ENCODE measurements at places on chromosomes 3 and 15.

- DNase-seq, result no peak
These were observed 51.0 kb downstream of the CHDH start for GRCh38 chr3:53795176-53795575.

- no peak for DNase-seq
These were observed 13.1 kb downstream of the CCR5AS start for GRCh38 chr3:46393554-46394434.

DNA sequence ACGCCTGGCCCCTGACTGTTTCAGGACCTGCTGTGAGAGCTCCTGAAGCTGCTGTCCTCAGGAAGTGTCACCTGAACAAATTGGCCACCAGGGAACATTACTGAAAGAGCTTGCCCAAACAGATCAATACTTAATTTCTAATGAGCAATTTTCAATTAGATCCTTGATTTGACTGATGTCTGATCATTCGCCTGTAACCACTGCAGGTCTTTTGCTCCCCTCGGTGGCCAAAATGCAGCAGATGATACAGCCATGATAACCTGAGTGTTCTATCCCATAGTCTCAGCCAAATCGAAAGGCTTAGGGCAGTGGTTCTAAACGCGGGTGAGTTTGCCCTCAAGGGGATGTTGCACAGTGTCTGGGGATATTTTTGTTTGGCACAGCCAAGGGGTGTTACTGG, 57.6 kb upstream of the MEX3B start:
- no peak for DNase-seq

DNA sequence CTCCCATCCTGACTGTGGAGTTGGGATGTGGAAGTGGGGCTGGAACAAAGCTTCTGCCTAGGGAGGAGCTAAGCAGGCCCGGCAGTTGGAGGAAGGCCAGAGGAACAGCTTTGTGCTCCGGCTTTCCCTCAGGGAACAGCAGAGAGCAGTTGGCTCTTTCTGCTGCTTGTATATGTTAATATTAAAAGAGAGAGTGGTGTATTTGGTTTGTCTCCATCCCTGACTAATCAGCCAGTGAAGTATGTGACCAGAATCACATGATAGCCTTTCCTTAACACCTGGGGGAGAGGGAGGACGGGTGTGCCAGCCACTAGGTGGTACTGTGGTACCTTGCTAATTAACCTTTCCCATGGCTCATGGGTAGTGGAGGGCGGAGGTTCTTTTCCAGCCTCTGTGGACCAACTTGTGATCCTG, 10.0 kb downstream of the EIF2B5 start:
- DNase-seq, result no peak

DNA sequence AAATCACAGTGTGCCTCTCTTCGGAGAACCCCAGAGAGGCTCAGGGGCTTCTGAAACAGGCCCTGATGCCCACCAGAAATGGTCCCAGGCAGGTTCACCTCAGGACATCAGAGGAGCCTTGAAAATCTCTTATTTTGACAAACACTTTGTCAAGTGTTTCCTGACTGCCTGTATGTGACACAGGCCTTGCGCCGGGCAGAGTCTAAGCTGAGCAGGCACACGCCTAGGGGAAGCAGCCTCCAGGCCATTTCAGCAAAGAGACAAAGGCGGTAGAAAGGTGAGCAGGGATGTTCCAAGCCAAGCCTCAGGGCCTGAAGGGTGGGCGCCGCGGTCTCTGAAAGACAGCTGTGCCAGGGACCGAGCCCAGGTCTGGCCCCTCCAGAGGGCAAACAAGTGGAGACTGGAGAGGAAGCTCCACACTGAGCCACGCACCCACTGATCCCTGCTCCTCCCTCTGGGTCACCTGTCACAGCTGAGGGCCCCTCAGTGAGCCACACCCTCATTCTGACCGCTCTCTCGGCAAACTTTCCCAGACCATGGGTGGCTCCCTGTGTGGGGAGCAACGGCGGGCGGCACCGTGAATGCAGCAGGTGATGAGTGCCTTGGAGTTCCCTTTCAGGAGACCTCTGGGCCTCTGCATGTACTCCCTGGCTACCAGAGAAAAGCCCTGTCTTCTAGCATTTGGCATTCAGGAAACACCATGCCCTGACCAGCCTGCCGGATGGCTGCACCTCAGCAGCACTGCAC, 136.1 kb downstream of the ADAMTS17 start:
- DNase-seq, result no peak

DNA sequence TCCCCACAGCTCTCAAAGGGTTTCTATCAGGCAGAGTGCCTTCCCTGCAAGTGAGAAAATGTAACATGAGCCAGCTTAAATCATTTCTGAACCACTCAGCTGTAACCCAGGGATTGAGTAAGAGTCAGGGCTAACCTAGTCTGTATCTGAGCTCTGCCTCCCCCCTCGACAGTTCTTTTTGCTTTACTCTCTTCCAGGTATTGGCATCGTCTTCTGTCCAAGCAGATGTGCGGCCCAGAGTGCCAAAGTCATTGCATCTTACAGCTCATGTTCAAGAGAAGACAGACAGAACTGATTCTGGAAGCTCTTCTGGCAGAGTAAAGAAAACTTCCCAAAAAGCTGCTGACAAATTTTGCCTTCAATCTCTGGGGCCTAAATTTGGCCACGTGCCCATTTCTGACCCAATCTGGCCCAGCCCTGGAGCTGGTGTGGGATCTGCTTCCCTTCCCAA, 74.8 kb downstream of the ABHD5 start:
- DNase-seq, result no peak

Data from GM12878 (cell line).